Endothelial cell (in vitro differentiated cells): ENCODE measurements at places on chromosomes 7 and 10.
A peak's percentile ranks its signal among the peaks of the same experiment; 100 is the strongest.

GRCh38 chr7:149565096-149565382 is 67.4 kb upstream of the ZNF746 start:
- no peak for DNase-seq

GRCh38 chr10:70458329-70459060 is 17.0 kb upstream of the NODAL start:
- peak; percentile 49 for DNase-seq

DNA sequence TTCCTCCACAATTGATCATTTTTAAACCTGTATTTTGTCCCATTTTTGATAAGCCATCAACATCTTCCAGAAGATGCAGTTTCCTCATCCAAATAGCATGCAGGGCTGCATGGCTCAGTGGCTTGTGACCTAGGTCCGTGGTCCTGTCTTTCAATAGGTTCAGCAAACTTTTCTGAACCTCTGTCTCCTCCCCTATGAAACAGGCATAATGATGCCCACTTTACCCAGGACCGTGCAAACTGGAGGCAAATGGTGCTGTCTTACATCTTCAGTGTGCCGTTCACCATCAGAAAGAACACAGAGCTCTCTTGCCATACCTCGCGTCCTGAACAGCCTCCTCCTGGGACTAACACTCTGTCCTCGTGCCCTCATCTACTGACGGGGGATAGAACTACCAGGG is 22.3 kb upstream of the FIGNL1 start:
- DNase-seq, result no peak

DNA sequence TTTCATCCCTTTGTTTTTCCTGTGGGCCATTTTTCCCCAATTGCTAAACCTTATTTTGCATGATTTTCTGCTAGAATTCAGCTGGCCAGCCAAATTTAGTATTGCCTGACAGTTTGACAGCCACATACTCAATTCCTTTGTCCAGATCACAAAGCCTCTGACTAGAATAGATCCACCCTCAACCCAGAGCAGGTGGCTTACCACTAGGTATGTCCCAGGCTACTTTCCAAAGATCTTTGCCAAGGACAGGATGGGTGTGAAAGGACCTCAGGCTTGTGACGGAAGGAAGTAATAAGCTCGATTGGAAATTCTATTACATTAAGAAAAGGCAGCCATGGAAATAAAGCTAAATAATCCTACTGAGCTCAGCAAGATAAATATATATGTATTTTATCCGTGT is 50.6 kb upstream of the AGK start:
- no peak for DNase-seq
